Stimulated activated CD4-positive, alpha-beta T cell treated with anti-CD3 and anti-CD28 coated beads, Interleukin-12 subunit alpha, Interleukin-12 subunit beta, amount 100 ng/mL, for 48 hours (primary cell): ENCODE measurements at places on chromosomes 7 and 10.
A peak's percentile ranks its signal among the peaks of the same experiment; 100 is the strongest.

GRCh38 chr7:83178066-83178465 is 15.4 kb upstream of the PCLO start:
- DNase-seq, result no peak

DNA sequence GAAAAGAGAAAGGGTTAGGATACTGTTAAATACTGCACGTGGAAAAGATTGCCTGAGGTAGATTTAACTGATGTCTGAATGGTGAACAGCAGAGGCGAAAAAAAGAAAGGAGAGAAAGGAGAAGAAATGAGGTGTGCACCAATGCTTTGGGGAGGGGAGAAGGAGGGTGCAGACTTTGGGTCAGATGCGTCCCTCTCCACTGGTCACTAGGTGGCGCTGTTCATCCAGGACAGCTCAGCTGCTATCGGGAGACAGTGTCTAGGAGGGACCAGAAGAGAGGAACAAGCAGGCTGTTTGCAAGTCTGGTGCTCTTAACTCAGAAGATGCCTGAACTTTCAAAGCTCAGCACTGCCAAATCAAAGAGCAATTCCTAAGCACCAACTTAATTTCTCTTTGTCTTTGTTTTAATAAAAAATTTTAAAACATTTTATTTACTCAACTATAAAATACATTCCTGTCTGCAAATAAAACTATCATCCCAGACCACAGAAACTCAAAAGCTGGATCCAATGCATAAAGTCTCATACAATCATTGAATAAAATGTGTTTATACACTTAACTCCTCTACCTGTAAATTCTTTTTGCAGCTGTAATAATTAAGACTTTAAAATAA is 83.9 kb upstream of the PDLIM1 start:
- peak; percentile 74 for DNase-seq

GRCh38 chr7:99949645-99950228 is 20.3 kb upstream of the GJC3 start:
- DNase-seq, result no peak

DNA sequence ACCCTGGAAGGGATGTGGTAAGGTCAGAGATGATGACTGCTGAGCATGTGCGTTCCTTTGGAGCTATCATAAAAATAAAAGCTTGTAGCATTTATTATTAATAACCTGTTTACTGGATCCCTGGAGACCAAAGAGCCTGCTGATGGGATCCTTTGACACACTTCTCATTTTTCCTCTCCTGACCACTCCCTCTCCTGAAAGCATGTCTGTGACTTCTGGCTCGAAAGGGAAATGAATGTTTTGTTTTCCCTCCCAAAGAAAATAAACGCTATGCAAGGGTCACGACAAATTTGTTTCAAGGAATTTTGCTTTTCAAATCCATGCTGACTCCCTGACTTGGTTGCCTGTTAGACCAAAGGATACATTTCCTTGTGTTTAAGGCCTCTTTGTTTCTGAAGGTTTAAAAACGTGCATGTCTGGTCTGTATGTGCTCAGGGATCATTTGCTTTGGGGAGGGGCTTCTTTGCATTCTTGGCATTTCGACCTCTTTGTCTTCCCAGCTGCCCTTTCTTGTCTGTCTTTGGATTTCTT is 185.1 kb upstream of the AGK start:
- DNase-seq, result no peak
